ENCODE measurements at places on chromosomes 5 and 9. TPM values are rescaled to one million over a fixed set of nuclear protein-coding genes. Genes with fewer than 3 reads are reported as not detected.

Gene CACNA1B
- total RNA-seq, result 0.66 TPM

Gene DPYSL3
- 21.6 TPM for total RNA-seq

Gene TLE1
- 12.2 TPM for total RNA-seq

GRCh38 chr9:3468421-3469205, 57.2 kb downstream of the RFX3 start:
- no peak for DNase-seq

- DNase-seq, result no peak
Observed at GRCh38 chr5:98365126-98365525, 408.3 kb upstream of the RGMB start.

DNA sequence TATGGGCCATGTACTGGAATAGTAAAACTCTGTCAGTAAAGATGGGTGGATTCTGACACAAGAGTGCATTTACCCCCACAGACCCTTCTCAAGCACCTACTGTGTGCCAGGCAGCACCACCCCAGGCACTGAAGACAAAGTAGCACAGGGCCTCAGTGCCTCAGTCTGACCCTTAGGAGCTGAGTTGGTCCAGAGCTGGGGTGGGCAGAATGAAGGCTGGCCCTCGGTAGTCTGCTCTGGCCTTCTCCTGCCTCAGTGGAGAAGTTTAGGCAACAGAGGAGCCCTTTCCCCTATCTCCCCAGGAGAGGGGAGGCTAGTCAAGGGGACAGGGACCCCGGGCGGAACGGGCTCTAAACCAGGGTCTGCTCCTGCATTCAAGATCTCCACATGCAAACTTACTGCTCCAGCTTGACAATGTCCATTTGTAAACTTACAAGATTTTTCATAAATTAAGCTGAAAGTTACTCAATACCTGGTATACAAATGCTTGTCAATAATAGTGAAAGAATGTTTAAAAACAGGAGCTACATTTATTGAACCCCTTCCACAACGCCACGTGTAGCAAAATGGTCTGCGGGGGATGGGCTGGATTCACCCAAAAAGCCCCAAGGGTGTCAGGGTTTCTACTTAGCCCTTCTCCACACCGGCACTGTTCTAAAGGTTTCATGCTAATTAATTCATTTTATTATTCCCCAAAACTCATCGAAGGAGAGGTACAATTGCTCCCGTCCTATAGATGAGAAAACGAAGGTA, 1.5 kb downstream of the VDAC1 start:
- DNase-seq, result no peak

DNA sequence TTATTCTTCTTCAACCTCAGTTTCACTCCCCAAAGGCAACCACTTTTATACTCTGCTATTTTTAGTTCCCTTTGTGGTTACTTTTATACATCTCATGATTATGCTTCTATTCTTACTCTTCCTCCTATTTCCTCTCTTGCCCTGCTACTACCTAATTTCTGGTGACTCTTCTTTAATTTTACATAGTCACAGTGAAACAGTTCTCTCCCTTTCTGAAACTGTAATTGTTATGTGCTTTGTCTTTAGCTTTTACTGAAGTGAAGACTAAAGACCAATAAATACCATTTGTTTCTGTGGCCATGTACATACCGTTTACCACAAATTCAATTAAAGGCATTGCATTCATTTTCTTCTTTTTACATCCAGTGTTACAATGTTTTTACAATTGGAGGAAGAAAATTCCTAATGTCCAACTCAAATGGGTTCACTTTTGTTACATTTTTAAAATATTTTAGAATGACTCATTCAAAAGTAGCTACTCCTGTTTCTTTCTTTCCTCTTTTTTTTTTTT, 410.6 kb downstream of the PSAT1 start:
- DNase-seq, result no peak

- DNase-seq, result no peak
Observed at GRCh38 chr5:68137511-68138140, 77.9 kb upstream of the PIK3R1 start.
